ENCODE measurements at places on chromosomes 3 and 15.

- no peak for DNase-seq
These were observed 645.4 kb downstream of the ZBBX start for GRCh38 chr3:166734734-166735133.

DNA sequence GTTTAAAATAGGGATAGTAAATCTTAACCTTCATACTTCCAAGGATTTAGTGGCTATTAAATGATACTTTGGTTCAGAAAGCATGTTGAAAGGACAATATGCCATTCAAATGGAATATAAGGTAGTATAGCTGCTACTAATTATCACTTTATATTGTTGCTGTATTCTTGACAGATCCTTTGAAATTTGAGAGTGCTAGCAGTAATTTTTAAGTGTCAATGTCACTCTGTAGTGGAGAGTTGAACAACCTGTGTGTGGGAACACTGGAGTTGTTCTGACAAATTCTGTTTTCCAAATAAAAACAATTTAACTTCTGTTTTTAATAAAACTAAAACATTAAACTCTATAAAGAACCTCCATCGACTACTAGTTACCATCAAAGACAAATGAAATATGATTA is 565.7 kb downstream of the FGF12 start:
- DNase-seq: no peak

- DNase-seq: no peak
These were observed 1273.9 kb downstream of the OTOL1 start for GRCh38 chr3:162770551-162770950.

- DNase-seq: no peak
These were observed 80.3 kb downstream of the TMEM266 start for GRCh38 chr15:76140074-76140464.

DNA sequence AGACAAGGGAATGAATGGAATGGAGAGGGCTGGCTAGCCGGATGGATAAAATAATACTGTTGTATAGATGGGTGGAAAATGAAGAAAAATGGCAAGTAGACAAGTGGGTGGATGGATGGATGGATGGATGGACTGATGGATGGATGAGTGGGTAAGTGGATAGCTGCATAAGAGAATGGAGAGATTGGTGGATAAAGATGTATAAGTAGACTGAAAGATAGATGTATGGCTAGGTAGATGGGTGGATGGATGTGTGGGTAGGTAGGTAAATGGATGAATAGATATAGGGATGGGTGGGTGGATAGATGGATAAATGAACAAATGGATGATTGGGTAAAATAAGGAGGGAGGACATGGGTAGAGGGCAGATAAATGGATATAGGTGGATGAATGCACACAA is 13.9 kb downstream of the CPNE9 start:
- DNase-seq: no peak

- no peak for DNase-seq
These were observed 161.0 kb upstream of the SLC24A5 start for GRCh38 chr15:47959617-47960413.

Data from stimulated activated CD8-positive, alpha-beta memory T cell treated with anti-CD3 and anti-CD28 coated beads, Interleukin-4, amount 100 ng/mL, for 1 hour (primary cell).